ENCODE measurements at places on chromosomes 2 and 18. TPM values are rescaled to one million over a fixed set of nuclear protein-coding genes. Genes with fewer than 3 reads are reported as not detected.

GRCh38 chr18:11668441-11669169 is 20.5 kb upstream of the GNAL start:
- peaks cover 4% of the 10 kb centered on the region for H3K27me3 ChIP-seq
- no peaks in the 10 kb centered on the region for H3K36me3 ChIP-seq

Gene MYOM1
- 0.82 TPM for total RNA-seq

Gene SKOR2
- total RNA-seq = not detected

DNA sequence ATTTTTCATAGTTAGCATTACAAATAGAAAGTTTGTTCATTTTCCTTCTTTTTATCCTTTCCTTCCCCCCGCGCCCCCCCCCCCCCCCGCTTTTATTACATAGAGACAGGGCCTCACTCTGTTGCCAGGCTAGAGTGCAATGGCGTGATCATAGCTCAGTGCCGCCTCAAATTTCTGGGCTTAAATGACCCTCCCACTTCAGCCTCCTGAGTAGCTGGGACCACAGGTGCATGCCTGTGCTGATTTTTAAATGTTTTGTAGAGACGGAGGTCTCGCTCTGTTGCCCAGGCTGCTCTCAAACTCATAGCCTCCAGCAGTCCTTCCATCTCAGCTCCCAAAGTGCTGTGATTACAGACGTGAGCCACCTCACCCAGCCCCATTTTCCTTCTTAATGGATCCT is 91.2 kb upstream of the ALPP start:
- DNase-seq = no peak
- H3K4me3 ChIP-seq = no peak overlapping the region
- peaks cover 6% of the 10 kb centered on the region for H3K36me3 ChIP-seq
- no peaks in the 10 kb centered on the region for H3K27me3 ChIP-seq
- no peak overlapping the region for H3K27ac ChIP-seq
- peaks cover 48% of the 10 kb centered on the region for H3K4me1 ChIP-seq

Gene FAM117B
- 25.0 TPM for total RNA-seq

Data from activated naive CD8-positive, alpha-beta T cell treated with anti-CD3 and anti-CD28 coated beads for 36 hours (primary cell).